ENCODE measurements at places on chromosomes 16 and 17. TPM values are rescaled to one million over a fixed set of nuclear protein-coding genes. Genes with fewer than 3 reads are reported as not detected.

The CES1 gene
- total RNA-seq = not detected

The LHX1 gene
- 0.34 TPM for total RNA-seq

The TPSB2 gene
- total RNA-seq = not detected

The ABCC3 gene
- total RNA-seq = not detected

The ZPBP2 gene
- 0.81 TPM for total RNA-seq

The IRX5 gene
- 1.4 TPM for total RNA-seq

The PRAC2 gene
- total RNA-seq = not detected

The PKMYT1 gene
- total RNA-seq = 112 TPM

The TBC1D28 gene
- not detected for total RNA-seq

The CCDC200 gene
- not detected for total RNA-seq

The XYLT1 gene
- 17.9 TPM for total RNA-seq

The CFDP1 gene
- 32.1 TPM for total RNA-seq

The TP53TG3 gene
- total RNA-seq = not detected

The MT1F gene
- total RNA-seq = 48.4 TPM

The CMTM1 gene
- total RNA-seq = 10.1 TPM

GRCh38 chr16:80433623-80434022, 107.2 kb upstream of the DYNLRB2 start:
- no peak for DNase-seq

DNA sequence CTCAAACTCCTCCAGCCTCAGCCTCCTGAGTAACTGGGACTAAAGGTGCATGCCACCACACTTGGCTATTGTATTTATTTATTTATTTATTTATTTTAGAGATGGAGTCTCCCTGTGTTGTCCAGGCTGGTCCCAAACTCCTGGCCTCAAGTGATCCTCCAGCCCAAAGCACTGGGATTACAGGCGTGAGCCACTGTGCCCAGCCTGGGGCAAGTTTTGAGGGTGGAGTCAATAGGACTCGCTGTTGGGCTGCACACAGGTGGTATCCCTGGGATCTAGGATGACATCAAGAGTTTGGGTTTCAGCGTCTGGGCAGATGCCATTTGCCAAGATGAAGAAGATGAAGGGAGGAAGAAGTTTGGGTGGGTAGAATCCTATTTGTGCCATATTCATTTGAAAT, 213.9 kb downstream of the GSG1L start:
- DNase-seq = no peak

DNA sequence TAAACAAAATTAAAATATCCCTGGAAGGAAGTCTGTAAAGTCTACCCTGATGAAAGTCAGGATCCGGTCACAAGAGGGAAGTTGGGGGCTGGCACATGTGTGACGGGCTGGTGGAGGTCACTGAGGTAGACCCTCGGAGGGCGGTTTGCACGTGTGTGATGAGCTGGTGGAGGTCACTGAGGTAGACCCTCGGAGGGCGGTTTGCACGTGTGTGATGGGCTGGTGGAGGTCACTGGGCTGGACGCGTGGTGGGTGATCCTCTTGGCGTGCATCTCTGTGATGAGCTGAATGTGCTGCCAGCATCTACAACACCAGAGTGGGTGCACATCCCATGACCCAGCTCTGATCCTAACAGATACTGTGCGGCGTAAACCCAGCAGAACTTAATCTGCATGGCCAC, 43.7 kb upstream of the METRNL start:
- no peak for DNase-seq

- DNase-seq = no peak
Observed at GRCh38 chr17:66548659-66549310, 246.4 kb downstream of the PRKCA start.

DNA sequence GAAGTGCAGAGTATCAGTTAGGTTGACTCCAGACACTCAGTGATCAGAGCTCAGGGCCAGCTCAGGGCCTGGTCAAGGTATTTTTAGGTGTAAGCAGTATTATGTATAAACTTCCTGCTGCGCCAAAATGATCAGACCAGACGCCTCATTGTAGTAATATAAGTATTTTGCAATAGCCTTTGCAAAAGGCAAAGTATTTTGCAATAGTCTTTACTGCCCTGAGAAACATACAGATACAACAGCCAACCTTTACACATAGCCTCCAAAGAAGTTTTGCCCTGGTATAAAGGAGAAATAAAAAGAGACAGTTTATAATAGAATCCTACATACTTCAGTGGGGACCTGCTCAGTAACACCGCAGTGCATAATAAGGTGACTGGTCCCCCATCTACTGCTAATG, 333.0 kb upstream of the EEF2KMT start:
- DNase-seq = no peak

- DNase-seq = no peak
Observed at GRCh38 chr17:37761059-37761458, 16.2 kb upstream of the HNF1B start.

DNA sequence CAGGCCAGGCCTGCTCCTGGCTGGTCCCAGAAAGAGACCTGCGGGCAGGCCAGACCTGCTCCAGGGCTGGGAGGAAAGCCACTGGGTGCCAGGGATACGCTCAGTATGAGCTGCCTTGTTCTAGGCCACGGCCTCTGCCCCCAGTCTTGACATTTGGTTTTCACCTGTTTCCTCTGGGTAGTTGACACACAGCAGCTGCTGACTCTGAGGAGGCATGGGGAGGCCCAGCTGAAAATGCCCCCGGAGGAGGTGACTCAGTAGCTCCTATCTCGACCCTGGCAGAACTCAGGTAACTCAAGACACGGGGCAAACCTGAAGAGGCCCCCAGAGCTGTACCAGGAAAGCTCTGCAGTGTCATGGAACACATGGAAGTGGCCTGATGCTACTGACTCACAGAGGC, 13.9 kb upstream of the ADGRG1 start:
- DNase-seq = peak; percentile 69

DNA sequence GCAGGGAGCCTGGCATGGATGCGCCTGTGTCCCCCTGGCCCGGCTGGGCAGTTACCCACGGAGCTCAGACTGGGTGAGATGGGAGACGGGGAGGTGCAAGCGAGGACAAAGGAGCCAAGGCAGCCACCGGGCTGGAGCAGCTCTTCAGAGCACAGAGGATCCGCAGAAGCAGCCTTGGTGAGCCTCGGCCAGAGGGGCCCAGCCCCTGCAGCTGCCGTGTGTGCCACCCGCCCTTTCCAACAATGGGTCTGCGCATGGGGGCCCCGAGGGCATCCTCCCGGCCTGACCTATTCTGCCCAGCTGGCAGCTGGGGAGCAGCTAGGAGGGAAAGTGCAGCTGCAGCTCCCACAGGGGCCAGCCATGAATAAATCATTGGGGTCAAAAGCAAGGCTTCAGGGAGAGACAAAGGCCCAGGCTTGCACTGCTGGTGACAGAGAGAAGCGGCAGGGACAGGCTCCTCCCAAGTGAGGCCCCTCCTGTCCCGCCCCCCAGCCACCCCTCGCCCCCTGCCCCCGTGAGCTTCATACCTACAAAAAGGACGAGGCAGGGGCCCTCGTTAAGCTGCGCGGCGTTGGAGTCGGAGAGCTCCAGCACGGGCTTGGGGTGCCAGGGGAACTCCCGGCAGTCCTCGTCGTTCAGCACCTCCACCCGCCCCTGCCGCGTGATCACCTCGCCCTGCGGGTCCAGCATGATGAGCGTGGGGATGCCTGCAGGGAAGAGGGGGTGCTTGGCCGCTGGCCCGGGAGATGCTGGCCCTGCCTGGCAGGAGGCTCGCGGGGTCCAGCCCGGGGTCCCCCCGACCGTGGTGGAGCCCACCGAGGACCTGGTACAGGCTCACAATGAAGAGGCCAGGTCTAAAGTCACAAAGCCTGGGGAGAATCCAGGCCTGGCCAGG, 22.6 kb downstream of the MRM3 start:
- no peak for DNase-seq

GRCh38 chr16:64416216-64417005, 705.5 kb downstream of the CDH11 start:
- no peak for DNase-seq

GRCh38 chr16:20410121-20410723, 888 bp downstream of the ACSM5 start:
- no peak for DNase-seq

DNA sequence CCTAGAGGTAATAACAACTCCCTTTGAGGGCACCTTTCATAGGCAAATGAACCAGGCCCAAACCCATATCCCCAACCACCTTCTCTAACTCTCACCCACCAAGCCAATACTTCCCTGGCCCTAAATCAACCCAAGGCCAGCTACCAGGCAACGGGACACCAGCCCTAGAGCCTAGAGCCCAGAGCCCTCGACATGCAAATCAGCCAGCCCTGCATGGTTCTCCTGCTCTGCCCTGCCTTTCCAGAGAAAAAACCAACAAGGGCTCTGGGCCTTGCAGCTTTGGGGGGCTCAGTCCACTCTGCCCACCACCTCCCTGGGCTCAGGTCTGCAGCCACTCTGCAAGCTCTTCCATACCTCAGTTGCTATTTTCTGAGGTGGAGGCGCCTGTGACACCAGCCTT, 55.0 kb downstream of the PITPNM3 start:
- no peak for DNase-seq

DNA sequence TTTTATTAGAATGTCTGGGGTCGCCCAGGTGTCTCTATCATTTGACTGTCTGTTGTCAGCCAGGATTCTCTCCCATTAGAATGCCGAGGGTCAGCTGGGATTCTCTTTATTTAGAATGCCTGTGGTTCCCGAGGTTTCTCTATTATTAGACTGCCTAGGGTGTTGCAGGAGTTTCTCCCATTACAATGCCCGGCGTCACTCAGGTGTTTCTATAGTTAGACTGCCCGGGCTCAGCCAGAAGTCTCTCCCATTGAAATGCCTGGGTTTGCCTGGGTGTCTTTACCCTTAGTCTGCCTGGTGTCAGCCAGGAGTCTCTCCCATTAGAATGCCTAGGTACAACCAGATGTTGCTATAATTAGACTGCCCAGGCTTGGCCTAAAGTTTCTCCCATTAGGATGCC, 2252.0 kb downstream of the TP53TG3F start:
- no peak for DNase-seq

- DNase-seq = peak; percentile 41
Observed at GRCh38 chr16:56606071-56606475, 2.3 kb upstream of the MT2A start.

- DNase-seq = no peak
Observed at GRCh38 chr16:78094166-78094565, 5.3 kb upstream of the WWOX start.

DNA sequence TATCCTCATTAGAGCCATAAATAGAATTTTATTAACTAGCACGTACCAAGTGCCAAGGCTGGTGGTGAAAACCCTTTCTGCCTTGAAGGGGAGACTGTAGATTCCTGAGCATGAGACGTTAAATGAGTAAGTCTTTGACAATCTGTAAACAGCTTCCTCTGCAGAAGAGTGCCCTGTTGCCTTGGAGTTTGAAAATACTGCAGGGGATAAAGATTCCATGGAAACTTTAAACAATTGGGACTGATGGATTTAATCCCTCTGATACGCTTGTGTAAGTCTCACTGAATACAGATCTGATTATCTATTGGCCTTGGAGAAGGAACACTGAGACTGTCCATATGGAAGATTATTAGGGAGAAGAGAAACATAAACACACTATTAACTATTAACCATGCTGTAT, 1053.4 kb upstream of the RBFOX1 start:
- no peak for DNase-seq

GRCh38 chr17:38741461-38741860, 6.7 kb downstream of the PCGF2 start:
- no peak for DNase-seq

- no peak for DNase-seq
Observed at GRCh38 chr16:83561876-83562275, 245.9 kb upstream of the HSBP1 start.

DNA sequence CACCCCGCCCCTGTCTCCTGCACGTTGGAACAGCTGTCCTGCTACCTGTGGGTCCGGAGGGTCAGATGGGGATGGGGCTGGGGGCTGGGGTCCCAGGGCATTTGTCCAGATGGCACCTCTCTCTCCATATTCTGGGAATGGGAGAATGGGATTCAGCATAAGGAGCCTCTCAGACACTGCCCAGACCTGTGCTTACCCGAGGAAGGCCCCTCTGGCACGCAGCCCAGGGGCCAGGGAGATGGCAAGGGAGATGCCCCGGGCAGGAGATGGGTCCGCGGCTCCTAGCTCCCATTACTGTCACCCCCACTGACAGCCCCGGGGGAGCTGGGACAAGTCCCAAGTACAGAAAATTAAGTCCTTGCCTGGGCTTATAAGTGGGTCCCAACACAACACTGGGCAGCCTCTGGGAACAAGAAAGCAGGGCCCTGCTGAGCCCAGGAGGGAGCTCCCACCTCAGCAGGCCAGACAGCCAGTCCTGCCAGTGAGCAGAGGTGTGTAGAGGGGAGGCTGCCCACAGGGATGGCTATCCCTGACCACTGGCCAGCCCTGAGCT, 1.8 kb downstream of the VASN start:
- no peak for DNase-seq

- DNase-seq = peak; percentile 63
Observed at GRCh38 chr16:67169642-67170167, 633 bp upstream of the NOL3 start.

GRCh38 chr17:81821147-81821546, 11.9 kb downstream of the MCRIP1 start:
- no peak for DNase-seq

GRCh38 chr16:88449267-88449561, 3.9 kb upstream of the ZFPM1 start:
- DNase-seq = no peak

All from activated T-cell treated with anti-CD3 and anti-CD28 coated beads, Interleukin-2, amount 50 U/mL, for 72 hours (primary cell).